Heart left ventricle (tissue), 16 donors: ENCODE measurements at places on chromosomes 2 and 18. TPM values are rescaled to one million over a fixed set of nuclear protein-coding genes. Genes with fewer than 3 reads are reported as not detected.

The MATN3 gene
- total RNA-seq = 0.25 TPM

GRCh38 chr2:45736757-45737704, 85.6 kb downstream of the PRKCE start:
- H3K36me3 ChIP-seq = no peaks in the 10 kb centered on the region
- no peaks in the 10 kb centered on the region for H3K4me1 ChIP-seq
- DNase-seq = no peak
- H3K27ac ChIP-seq = no peak overlapping the region
- H3K27me3 ChIP-seq = no peaks in the 10 kb centered on the region

GRCh38 chr2:100971221-100971620, 30.9 kb upstream of the RPL31 start:
- peaks cover 86% of the 10 kb centered on the region for H3K36me3 ChIP-seq
- no peaks in the 10 kb centered on the region for H3K4me1 ChIP-seq
- no peaks in the 10 kb centered on the region for H3K27me3 ChIP-seq
- DNase-seq = no peak
- no peak overlapping the region for H3K27ac ChIP-seq

The GPR45 gene
- total RNA-seq = not detected

DNA sequence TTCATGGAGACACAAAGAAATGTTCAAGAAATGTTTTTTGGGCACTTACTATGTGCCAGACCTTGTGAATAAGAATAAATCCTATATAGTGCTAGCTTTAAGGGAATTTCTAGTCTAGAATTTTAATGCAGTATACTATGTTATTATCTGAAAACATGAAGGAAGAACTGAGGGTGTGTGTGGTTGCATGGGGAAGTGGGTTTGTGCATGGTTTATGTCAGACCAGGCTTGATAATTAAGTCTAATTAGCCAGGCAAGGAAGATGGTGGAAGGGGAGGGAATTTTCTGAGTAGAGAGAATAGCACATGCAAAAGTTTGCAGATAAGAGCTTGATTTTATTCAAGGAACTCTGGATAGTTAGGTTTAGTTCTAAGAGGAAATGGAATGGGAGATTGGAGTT, 6.5 kb downstream of the RBBP8 start:
- H3K27ac ChIP-seq = no peak overlapping the region
- DNase-seq = no peak
- H3K27me3 ChIP-seq = no peaks in the 10 kb centered on the region
- H3K4me1 ChIP-seq = no peaks in the 10 kb centered on the region
- H3K4me3 ChIP-seq = no peak overlapping the region

DNA sequence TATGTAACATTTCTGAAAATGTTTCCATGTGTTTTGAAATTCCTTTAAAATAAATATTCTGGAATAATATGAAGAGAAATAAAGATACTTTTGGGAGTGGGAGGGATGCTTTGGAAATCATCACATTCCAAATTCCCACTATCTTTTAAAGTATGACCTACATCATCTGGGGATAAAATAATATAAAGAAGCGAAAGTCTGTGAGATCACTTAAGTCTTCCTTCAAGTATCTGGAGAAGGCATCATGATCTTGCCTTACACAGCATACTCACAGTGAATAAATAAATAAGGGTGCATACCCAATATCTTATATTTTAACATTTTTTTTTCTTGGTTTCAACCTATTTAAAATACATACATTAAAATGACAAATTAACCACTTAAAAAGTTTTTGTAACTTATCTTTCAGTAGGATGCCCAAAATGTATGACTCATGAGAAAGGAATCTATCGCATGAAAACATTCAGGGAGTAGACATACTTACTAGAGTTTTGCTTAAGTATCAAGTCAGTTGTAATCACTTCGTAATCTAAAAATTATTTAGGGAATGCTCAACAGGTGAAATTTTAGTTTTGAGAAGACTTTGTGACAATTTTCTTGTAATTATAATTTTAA, 248.3 kb upstream of the COL3A1 start:
- H3K4me1 ChIP-seq = no peaks in the 10 kb centered on the region
- no peaks in the 10 kb centered on the region for H3K27me3 ChIP-seq
- no peak for DNase-seq
- no peak overlapping the region for H3K4me3 ChIP-seq
- H3K36me3 ChIP-seq = no peaks in the 10 kb centered on the region

- no peak for DNase-seq
- H3K27me3 ChIP-seq = no peaks in the 10 kb centered on the region
- no peaks in the 10 kb centered on the region for H3K36me3 ChIP-seq
- no peak overlapping the region for H3K4me3 ChIP-seq
- no peak overlapping the region for H3K27ac ChIP-seq
- peaks cover 15% of the 10 kb centered on the region for H3K4me1 ChIP-seq
These were observed 78.1 kb downstream of the ASAP2 start for GRCh38 chr2:9284521-9285297.

The KIF1A gene
- total RNA-seq = 3.5 TPM
